Activated CD8-positive, alpha-beta memory T cell treated with anti-CD3 and anti-CD28 coated beads for 1 hour (primary cell): ENCODE measurements at places on chromosomes 7 and 10.

DNA sequence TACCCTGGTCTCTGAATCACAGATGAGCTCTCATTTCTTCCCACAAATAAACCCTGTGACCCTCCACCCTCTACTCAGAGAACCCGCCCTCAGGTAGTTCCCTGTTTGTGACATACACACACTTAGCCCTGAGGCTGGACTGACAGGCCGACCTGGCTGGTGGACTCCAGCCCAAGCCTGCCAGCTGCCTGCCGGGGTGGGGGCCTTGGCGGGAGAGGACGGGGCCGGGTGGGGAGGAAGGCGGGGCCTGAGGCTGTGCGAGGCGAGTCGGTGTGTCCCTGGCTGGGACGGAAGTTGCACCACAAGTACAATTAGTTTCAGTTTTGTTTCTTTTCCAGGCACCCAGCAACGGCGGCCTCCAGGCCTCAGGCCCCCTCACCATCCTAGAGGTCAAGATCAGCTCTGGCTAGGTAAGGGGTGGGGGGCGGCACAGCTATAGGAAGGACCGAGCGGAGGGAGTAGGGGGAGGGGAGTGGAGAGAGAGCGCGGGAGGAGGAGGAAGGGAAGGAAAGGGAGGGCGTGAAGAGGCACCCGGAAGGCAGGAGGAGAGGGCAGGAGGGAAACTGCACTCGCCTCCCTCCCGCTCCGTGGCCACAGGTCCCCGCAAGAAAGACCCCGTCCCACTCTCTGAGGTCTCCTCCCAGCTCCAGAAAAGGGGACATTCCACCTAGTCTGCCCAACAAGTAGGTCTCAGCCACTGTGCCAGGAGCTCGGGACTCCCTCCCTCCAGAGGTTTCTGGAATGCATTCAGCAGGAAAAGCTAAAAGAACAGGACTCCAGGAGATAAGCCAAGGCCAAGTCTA, at the start of gene TRIM56:
Gene TRIM56 (plus strand): TSS at position 320 of the 803 bp plus-strand sequence. CDS start 1,832 bp downstream, outside the sequence.
- peak; percentile 17 for DNase-seq

GRCh38 chr7:102425639-102426267, 7.6 kb upstream of the ORAI2 start:
- peak; percentile 71 for DNase-seq

DNA sequence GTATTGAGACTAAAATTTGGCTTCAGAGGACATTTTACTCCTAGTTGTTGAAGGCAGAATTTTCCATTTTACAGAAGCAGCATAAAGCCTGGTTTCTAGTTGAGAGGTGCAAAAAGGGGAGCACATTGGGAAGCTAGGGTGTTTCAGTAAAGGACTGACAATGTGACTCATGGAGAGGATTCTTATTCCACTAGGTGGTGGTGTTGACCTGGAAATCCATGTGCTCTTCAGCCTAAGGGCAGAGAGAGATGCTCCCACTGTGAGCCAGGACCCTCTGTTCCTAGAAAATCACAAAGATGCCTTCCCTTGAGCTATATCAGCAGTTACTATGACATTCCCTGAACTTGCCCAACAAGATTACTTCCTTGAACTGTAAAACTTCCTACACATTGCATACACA, 687.8 kb downstream of the IPMK start:
- DNase-seq: no peak

DNA sequence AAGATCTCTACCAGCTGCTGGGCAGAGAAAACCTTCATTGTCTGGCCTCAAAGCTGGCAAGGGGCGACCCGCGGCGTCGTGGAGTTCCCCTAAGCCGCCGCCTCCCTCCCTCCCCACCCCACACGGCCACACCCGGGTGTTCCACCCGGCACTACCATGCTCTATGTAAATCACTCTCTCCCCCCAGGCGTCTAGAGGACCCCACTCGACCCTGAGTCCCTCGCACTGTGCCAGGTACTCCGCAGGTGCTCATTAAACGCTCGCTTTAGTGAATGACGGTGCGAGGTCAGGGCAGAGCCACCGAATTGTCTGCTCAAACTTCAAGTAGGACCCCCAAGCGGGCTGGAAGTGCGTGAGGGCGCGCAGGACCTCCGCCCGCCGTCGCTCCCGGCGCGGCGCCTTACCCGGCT, 628 bp downstream of the PARP12 start:
- peak; percentile 21 for DNase-seq

- no peak for DNase-seq
These were observed 81.1 kb downstream of the XRCC2 start for GRCh38 chr7:152594801-152595200.

DNA sequence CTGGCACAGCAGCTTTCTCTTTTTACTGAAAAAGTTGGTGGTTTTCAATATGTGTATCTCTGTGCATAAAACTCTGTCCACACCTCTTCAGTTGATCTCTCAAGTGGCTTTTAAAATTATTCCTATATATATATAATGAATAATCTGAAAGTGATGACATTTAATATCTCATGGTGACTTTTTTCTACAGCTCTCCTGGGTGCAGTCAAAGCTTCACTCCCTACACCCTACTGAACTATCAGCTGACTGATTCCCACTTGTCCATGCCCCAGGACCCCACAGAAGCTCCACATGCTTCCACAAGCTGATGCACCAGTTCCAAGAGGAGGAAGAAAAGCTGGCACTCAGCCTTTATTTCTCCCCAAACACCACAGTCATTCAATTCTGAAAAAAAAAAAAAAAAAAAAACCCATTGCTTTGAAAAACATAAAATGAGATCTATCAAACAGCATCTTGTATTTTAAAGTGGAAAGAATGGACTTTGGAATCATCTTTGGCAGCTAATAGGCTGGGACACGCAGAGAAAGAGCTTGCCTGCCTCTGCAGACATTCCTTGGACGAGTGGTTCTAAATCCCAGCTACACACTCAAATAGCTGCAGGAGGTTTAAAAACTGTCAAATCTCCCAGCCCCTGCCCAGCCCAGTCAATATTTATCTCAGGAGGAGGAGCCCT, 75.3 kb upstream of the GDF10 start:
- DNase-seq: no peak

DNA sequence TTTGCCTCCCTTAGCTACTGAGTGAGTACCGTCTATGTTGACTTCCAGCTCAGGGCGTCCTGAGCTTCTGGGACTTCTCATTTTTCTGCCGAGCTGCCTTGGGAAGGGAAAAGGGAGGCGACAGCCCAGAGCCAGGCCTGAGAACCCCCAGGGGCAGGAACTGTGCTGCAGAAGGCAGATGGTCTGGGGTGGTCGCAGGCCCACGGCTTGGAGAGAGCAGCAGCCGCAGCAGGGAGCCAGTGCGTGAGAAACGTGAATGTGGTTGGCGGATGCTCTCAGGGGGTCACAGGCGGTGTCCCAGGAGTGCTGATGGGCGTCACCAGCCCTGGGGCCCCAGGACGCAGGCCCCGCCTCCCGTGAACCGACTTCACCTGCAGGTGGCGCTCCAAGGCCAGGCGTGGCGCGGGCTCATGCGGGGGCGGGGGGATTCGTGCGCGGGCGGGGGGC, 9.2 kb upstream of the PWWP2B start:
- peak; percentile 30 for DNase-seq

DNA sequence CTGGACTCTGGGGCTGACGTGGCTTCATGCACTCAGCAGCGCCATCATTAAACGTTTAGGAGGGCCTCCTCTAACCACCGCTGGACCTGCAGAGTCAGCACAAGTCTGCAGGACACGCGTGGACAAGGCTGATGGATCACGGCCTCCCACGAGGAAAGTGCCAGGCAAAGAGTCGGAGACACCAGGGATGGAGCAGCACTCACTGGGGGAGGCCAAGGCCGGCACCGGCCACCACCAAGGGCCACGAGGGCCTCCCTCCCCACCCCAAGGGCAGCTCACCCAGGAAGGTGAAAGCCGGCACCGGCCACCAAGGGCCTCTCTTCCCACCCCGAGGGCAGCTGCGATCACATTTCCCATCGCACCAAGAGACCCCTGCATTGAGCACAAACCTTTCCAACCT, 91.5 kb downstream of the DIP2C start:
- DNase-seq: no peak

DNA sequence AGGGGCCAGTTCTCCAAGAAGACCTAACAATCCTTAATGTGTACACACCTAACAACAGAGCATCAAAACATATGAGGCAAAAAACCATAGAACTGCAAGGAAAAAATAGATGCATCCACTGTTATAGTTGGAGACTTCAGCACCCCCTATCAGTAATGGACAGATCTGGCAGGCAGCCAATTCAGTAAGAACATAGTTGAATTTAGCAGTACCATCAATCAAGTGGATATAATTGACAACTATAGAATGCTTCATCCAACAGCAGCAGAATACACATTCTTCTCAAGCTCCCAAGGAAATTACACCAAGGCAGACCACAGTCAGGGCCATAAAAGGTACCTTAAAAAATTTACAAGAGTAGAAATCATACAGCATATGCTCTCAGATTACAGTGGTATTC, 42.2 kb downstream of the POLL start:
- no peak for DNase-seq

DNA sequence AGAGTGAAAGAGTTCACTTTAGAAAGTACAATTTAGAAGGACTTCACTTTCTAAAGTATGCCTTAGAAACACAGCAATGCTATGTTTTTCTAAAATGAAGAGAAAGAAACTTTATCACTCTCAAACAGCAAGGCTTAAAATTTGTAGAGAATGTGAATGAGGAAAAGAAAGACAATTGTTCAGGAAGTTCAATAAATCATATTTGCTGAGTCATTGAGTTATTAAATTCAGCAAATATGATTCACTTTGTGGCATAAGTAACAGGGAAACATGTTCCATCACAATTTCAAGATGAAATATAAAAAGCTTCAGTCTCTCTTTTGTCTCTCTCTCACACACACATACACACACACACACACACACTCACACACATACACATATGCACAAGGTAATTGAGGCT, 187.9 kb downstream of the PCDH15 start:
- no peak for DNase-seq

- DNase-seq: no peak
These were observed 23.0 kb downstream of the PTPRN2 start for GRCh38 chr7:158564663-158565035.

DNA sequence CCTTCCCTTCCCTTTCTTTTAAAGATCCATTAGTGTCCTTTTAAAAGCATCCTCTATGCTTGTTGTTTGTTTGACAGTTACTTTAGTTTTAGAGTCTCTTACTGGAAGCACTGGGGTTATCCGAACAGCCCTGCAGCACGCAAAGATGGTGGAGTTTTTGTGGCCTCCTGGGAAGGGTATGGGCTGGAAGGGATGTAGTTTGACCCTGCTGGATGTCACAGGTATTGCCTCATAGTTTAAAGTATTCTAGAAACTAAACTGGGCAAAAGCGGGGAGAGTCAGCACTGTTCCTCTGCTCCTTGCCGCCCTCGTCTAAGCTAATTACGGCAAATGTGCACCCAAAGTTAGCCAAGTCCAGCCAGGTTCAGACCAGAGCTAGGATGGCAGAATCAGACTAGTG, 35.8 kb upstream of the GNAI1 start:
- DNase-seq: no peak

GRCh38 chr7:26490640-26491624, 199.3 kb downstream of the SNX10 start:
- no peak for DNase-seq

DNA sequence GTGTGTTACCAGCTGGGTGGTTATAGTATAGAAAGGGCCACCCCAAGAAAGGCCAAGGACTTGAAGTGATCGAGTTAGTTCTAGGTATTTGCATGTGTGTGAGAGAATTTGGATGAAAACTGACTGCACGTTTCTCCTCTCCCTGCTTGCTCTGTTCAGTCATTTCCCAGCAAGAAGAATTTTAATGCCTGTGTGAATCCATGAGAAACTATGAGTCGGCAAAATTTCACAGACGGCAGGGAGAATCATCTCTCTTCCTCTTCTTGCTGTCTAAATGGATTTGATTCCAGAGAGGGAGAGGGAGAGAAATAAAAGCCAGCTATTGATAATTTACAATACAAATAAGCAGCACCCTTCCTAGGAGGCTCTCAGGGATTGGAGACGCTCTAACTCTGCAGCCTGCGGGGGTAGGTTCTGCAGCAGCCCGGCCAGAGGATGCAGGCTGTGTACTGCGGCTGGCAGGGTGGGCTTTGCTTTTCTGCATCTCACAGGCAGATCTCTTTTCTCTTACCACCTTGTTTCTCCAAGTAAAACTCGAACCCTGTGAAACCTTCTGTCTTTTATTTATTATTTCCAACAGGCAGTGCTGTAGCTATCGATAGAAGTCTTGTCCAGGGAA, 183.6 kb downstream of the TCF7L2 start:
- no peak for DNase-seq

- no peak for DNase-seq
These were observed 3.6 kb upstream of the CCAR1 start for GRCh38 chr10:68717435-68717834.

DNA sequence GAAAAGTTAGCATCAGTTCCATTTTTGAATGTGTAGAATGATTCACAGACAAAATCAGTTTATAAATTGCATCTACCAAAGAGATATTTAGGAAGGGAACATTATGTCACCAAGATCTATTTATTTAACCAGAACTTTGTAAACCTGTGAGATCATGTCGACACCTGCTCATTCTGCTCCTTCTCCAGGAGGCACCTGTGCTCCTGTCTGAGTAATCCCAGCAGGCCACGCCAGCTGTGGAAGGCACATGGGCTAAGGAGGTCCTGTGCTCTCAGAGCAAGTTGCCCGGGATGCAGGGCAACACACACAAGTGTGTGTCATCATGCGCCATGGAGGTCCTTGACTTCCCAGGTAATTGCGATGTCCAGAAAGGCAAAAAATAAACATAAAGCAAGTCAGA, 45.5 kb upstream of the ADARB2 start:
- no peak for DNase-seq

- DNase-seq: no peak
These were observed 3.1 kb upstream of the RBP4 start for GRCh38 chr10:93604146-93604545.

- no peak for DNase-seq
These were observed 54.3 kb upstream of the DUSP5 start for GRCh38 chr10:110443239-110444003.

DNA sequence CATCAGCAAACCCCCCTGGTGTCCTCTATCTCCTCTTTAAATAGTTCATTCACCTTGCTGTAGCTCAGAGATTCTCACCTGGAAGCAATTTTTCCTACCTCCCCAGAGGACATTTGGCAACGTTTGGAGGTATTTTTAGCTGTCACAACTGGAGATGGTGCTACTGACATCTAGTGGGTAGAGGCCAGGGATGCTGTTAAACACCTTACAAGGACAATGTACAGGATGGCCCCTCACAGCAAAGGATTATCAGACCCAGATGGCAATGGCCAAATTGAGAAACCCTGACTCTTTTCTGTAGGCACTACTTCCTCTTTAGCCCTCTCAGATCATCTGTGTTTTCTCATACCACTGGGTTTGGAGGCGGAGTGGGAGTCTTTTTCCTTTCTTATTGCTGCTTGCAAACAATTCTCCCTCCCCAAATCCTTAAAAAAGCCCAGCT, 13.2 kb upstream of the TRA2A start:
- DNase-seq: no peak

GRCh38 chr7:48139459-48139858, 31.8 kb upstream of the ABCA13 start:
- no peak for DNase-seq

GRCh38 chr10:35442028-35442427, 105.7 kb downstream of the CCNY start:
- DNase-seq: no peak

DNA sequence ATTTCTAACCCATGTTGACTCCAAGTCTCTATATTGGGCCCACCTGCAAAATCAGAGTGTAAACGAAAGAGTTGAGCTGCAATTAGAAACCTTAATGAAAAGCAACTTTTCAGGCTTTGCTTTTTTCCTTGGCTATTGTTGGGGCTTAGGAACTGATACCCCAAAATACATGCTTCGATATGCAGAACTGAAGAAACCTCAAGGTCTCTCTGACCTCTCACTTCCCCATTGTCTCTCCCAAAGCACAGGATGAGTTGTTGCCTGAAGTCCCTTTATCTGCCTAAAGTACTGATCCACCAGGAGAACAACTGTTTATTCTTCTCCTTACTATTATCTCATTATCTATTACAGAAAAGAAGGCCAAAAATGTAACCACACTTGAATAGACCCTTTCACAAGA, 666.0 kb upstream of the LRRTM3 start:
- no peak for DNase-seq
